NCI-H460 (cell line): ENCODE measurements at places on chromosomes 5 and 9. TPM values are rescaled to one million over a fixed set of nuclear protein-coding genes. Genes with fewer than 3 reads are reported as not detected.

DNA sequence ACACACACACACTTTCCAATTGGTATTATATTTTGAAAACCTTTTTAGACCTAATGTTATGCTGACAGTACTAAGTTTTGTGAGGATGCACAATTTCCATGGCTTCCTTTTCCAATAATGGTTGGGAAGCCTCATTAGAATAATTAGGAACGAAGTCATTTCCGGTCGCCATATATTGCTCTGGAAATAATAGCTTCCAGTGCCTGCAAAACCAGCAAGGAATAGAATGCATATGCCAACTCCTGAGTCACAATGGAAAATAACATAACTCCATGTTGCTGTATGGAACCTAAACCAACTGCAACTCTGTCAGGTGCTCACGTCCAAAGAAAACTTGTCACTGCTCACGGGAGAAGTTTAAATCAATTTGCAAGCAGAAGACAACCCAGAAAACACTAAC, 222.0 kb downstream of the EBF1 start:
- DNase-seq = no peak

DNA sequence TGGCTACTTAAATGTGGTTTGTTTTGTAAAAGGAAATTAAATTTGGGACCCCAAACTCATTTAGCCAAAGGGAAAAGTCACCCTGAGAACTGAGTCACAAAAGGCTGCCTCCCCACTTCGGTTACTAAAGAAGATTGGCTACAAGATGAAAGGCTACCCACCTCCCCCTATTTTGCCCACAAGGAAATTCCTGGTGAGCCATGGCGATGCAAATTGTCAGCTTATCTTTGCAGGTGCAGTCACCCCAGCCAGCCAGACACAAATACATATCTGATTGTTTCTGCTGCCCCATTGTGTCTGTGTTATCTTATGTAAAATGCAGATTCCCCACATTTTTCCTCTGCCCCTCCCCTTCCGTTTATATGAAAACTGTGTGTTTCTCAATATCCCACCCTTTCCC, 8.9 kb downstream of the PAEP start:
- no peak for DNase-seq

DNA sequence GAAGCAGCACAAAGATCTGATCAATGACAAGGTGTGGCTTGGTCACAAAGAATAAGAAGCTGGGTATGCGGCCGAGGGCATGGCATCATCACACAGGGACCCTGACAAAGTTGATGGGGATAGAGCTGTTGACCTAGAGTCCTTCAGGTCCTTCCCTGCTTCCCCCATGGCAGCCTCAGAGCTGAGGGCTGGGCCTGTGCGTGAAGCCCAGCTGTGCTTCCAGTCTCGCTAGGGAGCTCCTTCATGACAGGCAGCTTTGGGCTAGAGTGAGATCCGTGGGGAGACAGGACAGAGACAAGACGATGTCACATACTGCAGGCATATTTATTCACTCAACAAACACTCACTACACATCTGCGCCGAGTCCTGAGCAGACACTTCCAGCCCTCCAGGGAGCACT, 56.4 kb upstream of the NEURL1B start:
- no peak for DNase-seq

DNA sequence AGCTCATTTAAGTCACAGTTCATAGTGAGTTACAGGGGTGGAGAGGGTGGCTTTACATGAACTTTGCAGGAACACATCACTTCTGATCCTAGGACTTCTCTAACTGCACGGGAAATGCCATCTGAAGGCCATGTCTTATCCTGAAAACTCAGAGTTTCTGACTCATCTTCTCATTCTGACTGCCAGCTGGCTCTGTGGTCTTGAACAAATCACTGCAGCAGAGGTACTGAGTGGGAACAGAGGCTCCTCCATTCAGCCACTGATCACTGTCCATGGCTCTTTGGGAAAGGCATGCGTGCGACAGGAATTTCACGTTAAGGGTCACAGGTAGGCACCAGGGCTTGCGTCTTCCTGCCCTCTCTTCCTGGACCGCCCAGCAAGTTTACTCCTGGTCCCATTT, 114.6 kb upstream of the LRRTM2 start:
- no peak for DNase-seq

DNA sequence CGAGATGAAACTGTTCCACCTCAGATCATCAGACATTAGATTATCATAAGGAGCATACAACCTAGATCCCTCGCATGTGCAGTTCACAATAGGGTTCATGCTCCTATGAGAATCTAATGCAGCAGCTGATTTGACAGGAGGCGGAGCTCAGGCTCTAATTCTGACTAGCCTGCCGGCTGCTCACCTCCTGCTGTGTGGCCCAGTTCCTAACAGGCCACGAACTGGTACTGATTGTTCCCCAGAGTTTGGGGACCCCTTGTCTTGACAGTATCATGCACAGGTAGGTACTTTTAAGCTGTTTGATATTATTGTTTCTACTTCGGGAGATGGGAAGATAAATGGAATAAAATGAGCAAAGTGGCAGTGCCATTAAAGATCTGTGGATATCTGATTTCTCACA, 66.9 kb downstream of the ZCCHC7 start:
- no peak for DNase-seq

- no peak for DNase-seq
Measured at GRCh38 chr9:110776221-110776620, 107.6 kb downstream of the MUSK start.

GRCh38 chr5:14663734-14664269, 716 bp upstream of the OTULIN start:
- no peak for DNase-seq

DNA sequence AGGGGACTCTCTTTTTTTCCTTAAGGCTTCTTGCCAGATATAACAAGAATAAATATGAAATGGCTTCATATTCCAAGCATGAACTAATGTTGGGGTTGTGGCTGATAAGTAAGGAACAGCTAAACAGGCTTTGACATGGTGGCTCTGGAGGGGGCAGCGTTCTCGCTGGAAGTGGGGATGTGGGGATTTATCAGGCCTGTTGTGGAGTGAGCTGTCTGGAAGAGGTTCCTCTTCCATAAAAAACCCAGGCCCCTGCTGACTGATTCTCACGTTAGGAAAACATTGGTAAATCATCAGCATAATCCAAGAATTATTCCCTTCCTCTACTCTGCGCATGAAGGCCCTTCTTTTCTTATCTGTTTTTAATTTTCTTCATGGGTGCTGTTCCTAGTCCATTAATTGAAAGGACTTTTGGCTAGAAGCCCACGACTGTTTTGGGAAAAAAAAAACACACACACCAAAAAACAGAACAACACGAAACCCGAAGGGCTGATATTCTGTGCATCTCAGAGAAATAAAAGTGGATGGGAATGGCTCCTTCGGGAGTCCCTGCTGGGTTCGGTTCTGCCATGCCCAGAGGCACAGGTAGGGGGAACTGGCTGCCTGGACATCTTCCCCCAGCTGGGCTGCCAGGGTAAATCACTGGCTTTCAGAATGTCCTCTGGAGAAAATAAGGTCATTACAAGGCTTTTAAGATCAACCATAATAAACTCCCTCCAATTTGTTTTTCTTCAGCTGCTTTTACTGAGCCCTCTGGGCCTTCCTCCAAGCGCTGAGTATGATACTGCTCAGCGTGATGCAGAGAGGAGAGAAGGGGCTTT, 297.0 kb downstream of the SLIT3 start:
- no peak for DNase-seq

DNA sequence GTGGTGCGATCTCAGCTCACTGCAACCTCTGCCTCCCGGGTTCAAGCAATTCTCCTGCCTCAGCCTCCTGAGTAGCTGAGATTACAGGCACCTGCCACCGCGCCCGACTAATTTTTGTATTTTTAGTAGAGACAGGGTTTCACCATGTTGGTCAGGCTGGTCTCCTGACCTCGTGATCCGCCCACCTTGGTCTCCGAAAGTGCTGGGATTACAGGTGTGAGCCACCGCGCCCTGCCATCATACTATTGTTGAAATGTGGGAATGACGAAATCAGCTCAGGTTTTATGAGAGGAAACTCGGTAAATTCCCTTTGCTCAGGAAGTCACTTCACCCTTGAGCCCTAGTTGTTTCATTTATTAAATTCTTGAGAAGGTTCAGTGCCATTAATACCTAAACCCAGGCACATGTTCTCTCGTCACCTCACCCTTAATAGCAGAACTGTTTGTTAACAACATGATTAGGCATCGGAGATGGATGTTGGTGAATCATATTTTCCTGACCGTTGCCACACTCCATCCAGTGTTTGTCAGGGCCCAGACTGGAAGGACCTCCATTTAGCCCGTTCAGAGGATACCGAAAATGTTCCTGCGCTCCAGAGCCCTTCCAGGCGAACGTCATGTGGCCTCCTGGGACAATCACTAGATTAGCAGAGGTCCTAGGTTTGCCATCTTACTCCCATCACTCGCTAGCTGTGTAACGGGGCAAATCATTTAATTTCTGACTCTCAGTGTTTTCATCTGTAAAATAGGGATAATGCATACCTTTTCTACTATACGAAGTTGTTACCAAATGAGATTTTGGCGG, 20.0 kb upstream of the CREBRF start:
- no peak for DNase-seq

DNA sequence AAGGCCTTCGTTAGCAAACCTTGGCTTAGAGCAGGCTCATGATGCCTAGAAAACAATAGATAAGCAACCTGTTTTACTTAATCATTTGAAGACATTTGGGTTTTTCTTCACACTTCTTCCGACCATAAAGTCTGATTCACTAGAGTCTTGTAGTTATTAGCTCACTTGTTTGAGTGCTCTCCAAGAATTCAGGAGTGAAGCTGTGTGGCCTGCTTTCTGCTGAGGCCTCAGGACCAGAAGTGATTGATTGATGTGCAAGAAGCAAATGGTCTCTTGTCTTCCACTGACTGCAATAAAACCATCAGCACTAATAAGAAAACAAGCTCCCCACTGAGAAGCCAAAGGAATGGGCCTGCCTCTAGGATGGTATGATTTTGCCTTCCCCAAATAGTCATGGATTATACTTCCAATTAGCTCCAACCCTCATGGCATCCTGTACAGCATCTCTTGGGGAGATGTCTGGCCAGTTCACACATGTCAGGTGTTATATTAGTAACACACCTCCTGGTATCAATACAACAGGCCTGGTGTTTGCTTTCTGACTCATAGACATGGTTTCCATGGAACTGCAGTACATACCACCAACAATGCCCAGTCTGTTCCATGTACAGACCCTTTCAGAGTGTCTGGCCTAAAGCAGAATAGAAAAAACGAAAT, 317.6 kb downstream of the CWC27 start:
- no peak for DNase-seq

DNA sequence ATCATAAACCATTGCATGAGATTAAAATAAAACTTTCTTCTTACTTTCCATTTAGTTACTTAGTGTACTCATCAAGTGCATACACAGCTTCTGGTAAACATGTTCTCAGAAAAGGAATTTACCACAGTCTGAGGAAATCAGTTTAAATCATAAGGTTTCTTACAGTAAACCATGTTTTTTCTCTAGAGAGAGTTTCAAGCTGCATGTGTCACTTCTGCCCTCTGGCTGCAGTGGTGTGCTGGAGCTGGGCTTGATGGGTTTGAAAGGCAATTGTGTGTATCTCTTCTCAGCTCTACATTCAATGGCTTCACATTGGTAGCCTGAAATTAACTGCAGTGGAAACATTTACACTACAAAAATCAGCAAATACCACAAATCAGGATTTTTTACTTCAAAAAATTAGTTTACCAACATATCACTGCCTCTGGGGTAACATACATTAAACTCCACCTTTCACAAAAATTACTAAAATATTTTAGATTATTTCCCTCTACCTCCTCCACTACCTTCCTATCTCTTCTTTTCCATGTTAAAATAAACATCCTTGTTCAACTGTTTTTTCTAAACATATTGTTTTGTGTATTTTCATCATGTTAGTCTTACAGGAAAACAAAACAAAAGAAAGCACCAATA, 414.3 kb downstream of the ANXA1 start:
- DNase-seq = no peak

DNA sequence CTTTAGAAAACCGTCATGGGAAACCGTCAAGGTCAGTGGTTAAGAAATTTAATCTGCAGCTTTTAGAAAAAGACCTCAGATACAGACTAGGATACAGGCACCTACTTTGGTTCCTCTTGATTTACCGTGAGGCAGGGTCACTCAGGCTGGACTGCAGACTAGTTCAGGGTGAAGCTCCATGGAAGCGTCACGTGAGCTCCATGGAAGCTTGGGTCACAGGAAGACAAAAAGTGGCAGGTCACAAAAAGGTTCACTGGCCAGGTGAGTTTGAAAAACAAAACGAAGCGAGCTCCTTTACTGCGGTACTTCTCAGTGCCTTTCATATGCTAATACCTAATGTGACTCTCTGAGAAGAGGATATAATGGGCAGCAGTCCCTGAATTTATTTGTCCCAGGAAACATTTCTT, 43.0 kb downstream of the PRRC2B start:
- DNase-seq = no peak

- no peak for DNase-seq
Measured at GRCh38 chr9:97875111-97875510, 22.1 kb downstream of the FOXE1 start.

DNA sequence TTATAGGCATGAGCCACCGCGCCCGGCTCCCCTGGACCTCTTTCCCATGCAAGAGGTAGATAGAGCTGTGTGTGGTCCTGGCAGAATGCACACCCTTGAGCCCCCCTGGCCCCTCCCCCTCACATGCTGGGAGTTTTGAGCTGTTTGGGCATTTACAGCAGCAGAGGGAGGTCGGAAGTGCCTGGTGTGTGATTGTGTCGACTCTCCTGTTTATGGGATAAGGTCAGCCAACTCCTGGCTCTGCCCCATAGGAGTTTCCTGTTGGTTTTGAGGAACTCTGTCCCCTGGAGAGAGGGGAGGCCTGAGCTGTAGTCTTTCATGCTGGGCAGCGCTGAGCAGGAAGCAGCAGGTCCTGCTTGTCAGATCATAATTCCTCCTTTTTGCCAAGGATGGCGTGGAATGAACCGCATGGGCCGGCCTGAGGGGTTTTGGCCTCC, 6.0 kb downstream of the LRRC8A start:
- no peak for DNase-seq

GRCh38 chr9:96565671-96566497, 53.8 kb downstream of the CDC14B start:
- no peak for DNase-seq

DNA sequence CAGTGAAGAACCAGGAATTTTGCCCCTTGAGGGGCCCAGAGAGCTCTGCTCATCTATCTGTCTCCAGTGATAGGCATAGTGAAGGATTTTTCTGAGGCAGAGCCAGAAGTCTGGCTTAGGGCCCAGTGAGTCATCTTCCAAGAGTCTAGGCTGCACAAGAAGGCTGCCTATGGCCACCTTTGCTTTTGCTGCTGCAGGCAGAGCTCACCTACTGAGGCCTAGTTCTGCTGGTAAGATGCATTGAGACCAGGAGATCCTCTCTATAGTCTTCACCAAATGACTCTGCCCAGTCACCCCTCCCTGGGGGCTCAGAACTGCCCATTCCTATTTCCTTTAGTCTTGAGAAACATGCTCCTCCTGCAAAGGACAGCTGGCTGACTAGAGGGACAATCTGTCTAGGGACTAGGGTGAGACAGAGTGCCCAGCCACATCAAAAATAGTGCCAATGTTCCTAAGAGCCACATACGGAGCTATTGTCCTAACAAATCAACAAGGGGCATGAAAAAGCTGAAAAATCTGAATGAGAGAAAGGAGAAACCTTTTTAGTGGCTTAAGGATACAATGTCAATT, 40.3 kb upstream of the CDKN2AIPNL start:
- peak; percentile 41 for DNase-seq

Gene CTSL
- total RNA-seq = 1,987 and 2,122 TPM in 2 replicates

Gene COL5A1
- 1.6 and 2.1 TPM in 2 replicates for total RNA-seq

Gene PCDHGB2
- total RNA-seq = 1.8 and 2.0 TPM in 2 replicates

Gene TAF1L
- not detected in 2 replicates for total RNA-seq

Gene SPINK4
- not detected in 2 replicates for total RNA-seq

Gene C1QTNF2
- not detected in 2 replicates for total RNA-seq

Gene CTXN3
- total RNA-seq = not detected in 2 replicates

Gene SPINK13
- 1.3 and 2.8 TPM in 2 replicates for total RNA-seq

Gene CDC20B
- total RNA-seq = not detected in 2 replicates

Gene RNF183
- 0.32 TPM in 1 of 2 replicates, not detected in the other for total RNA-seq

Gene ABO
- total RNA-seq = not detected in 2 replicates

Gene MYMK
- total RNA-seq = not detected in 2 replicates
